ENCODE measurements at places on chromosomes 7 and 10.

DNA sequence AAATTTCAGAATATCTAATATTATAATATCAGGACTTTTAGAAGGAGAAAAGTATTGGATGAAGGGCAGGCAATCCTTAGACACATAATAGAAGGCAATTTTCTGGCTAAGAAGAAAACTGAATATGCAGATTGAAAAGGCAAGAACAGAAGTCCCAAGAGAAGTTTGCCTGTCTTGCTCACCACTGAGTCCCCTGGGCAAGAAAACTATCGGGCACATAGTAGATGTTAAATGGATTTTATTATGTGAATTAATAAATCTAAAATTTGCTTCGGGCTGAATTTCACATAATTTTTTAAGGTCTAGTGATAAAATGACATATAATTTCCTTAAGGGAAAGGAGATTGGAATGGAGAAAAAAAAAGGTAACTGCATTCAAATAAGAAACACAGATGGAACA, 380.9 kb upstream of the GRM3 start:
- no peak for DNase-seq

DNA sequence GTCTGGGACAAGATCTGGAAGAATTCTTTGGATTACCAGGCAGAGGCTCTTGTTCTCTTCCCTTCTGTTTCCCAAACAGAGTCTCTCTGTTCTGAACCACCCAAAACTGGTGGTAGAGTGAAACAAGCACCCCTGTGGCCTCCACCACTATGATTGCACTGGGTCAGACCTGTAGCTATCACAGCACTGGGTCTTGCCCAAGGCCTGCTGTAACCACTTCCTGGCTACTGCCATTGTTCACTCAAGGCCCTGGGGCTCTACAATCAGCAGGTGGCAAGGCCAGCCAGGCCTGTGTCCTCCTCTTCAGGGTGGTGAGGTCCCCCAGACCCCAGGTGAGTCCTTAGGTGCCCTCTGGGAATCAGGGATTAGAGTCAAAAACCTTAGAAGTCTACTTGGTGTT, 4.1 kb upstream of the LRRC17 start:
- DNase-seq: no peak

GRCh38 chr7:108109221-108109908, 20.8 kb downstream of the LAMB4 start:
- peak; percentile 5 for DNase-seq

GRCh38 chr7:148711191-148712102, 12.7 kb downstream of the CUL1 start:
- no peak for DNase-seq

GRCh38 chr7:133310232-133310862, 57.5 kb downstream of the EXOC4 start:
- no peak for DNase-seq

DNA sequence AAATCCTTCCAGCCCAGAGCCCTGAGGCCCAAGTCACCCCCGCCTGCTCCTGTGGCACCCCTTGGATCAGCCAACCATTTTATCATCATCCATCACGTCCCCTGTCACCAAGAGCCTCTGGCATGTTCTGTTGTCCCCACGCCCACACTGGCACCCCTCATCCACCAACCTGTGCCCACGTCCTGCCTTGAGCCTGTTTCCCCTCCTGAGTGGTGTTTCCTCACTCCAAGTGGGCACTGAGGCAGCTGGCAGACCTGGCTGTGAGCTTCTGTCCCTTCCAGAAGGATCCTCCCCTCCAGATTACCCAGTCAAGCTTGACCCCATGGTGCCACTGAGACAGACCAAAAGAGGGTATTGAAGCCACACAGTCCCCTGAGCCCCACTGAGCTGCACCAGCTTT, 71.4 kb upstream of the ANTXRL start:
- no peak for DNase-seq

DNA sequence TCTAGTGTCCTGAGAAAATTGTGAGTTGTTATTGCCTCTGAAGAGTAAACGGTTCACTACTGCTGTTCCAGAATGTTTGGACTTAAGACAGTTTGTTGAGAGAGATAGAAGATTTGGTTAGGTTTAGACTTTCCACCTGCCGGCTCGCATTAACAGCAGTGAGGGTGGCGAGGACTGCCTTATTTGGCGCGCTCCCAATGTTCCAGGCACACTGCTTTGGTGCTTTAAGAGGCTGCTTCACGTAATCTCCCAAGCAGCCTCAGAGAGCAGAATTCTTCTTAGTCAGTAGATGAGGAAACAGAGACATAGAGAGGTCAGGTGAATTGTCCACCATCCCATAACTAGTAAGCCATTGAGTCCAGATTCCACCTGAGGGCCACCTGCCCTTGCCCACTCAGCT, 41.1 kb downstream of the GLRX3 start:
- DNase-seq: no peak

- no peak for DNase-seq
Measured at GRCh38 chr10:4194231-4194630, 409.2 kb upstream of the KLF6 start.

- no peak for DNase-seq
Measured at GRCh38 chr10:5557799-5558771, 33.3 kb downstream of the CALML3 start.

GRCh38 chr7:66403564-66403963, 198.4 kb downstream of the TPST1 start:
- DNase-seq: no peak

- DNase-seq: no peak
Measured at GRCh38 chr7:86980223-86980622, 79.2 kb downstream of the ELAPOR2 start.

DNA sequence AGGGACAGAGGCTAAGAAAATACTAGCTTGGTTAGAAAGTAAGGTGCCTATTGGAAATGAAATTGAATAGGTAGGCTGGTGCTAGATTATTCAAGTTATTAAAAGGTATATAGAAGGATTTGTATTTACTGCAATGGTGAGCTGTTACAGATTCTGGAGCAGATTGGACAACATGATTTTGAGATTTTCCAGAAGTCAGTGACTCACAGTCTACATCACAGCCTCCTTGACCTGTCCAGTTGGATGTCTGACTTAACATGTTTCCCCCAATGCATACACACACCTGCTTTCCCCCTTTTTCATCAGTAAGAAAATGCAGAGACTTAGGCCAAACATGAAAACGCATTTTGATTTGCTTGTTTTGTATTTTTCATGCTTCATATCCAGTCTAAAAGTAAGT, 33.4 kb downstream of the STARD3NL start:
- no peak for DNase-seq

- DNase-seq: no peak
Measured at GRCh38 chr7:155435110-155435509, 22.8 kb upstream of the EN2 start.

DNA sequence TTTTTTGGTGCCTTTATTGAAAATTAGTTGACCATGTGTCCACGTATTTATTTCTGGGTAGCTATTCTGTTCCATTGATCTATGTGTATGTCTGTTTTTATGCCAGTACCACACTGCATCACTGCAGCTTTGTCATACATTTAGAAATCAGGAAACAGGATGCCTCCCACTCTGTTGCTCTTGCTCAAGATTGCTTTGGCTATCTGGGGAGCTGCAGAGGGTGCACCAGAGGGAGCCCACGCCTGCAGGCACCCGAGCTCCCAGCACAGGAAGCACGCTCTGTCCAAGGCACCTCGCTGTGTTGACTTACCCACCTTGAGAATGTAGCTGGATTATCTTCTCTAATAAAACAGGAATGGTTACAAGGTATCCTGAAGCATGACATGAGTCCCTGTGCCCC, 301.7 kb downstream of the TCERG1L start:
- no peak for DNase-seq

DNA sequence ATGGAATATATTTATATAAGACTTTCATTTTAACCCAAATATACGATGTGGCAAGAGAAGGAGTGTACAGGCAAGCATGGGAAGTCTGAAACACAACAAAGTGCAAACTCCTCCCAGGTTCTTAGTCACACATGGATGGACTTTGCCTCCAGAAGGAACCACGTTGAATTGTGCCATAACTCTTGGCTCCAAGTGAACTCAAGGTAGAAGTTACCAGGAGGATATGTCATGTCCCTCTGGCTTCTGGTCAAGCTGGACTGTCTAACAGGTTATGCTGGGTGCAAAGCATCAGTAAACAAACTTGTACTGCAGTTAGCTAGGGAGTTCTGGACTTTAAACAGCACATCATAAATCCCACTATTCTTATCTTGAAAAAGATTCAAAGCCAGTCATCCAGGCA, 328.3 kb upstream of the TEX47 start:
- no peak for DNase-seq

DNA sequence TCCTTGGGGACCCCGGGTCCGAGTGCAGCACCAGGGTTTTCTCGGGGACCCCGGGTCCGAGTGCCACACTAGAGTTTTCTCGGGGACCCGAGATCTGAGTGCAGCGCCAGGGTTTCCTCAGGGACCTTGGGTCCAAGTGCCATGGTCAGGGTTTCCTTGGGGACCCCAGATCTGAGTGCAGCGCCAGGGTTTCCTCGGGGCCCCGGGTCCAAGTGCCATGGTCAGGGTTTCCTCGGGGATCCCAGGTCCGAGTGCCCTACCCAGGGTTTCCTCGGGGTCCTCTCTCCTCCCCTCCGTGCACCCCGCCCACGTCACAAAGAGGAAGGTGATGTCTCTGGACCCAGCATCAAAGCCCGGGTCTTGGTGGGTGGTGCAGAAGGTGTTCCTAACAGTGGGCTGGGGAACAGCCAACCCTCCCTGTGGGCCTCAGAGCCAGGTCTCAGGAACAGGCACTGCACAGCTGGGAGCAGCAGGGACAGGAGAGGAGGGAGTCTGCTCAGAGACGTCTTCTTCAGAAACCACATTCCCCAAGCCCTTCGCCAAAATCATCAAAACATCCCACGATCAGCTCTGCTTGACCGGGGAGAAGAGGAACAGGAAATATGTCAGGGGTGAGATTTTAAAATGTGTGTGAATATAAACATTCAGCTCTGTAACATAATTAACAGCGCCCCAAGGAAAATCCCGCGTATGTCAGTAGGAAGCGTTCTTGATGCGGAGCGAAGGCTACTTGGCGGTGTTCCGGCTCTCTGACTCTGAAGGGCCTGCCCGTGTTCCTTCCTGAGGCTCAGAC, 540.7 kb downstream of the DNAJB6 start:
- DNase-seq: no peak

DNA sequence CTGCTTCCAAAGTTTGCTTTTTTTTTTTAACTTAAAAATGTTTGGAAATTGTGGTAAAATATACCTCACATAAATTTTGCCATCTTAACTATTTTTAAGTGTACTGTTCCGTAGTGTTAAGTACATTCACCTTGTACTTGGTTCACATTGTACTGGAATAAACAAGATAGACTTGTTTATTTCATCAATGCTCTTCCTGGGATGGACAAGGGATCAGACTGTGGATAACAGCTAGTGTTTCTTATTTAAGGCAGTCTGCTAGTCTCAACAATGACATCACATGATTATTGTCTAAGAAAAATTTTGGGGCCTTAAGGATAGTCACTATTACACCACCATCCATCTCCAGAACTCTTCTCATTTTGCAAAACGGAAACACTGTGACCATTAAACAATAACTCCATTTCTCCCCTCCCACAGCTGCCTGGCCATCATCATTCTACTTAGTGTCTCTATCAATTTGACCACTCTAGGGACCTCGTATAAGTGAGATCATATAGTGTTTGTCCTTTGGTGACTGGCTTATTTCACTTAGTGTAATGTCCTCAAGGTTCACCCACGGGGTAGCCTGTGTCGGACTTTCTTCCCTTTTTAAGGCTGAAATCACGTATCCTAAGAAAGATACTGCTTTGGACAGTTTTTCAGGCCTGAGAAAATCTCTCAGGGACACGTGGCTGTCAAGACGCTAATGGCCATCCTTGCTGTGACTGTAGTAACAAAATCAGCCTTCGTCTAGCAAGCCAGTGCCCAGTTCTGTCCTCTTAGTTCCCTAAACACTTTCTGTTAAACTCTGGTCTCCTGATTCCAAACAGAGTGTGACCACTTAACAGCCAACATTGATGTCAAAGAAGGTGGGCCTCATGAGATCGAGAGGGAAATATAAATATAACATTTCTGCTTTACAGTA, 305.2 kb downstream of the FRMD4A start:
- no peak for DNase-seq

- DNase-seq: no peak
Measured at GRCh38 chr10:71191551-71192076, 20.8 kb upstream of the UNC5B start.

- DNase-seq: peak; percentile 74
Measured at GRCh38 chr7:140672382-140673062, at the start of gene ADCK2. Gene ADCK2 (plus strand): TSS chr7:140672945. CDS start chr7:140673331, 386 bp downstream.

DNA sequence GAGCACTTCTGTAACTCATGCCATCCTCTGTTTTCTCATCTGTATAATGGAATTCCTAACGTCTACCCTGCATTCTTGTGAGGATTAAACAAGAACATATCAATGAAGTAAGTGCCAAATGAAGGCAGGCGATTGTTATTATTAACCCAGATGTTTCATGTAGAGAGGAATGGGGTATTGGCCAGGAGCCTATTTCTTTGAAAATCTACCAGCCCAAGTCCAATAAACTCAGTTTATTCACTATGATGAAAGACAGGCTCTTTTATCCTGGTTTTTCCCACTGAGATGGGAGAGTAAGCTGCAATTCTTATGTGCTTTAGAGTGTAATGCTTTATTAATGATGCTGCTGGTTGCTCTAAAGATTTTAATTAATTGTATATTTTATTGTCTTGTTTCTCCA, 9.6 kb downstream of the CTTNBP2 start:
- DNase-seq: no peak

- no peak for DNase-seq
Measured at GRCh38 chr7:158445421-158446175, 142.0 kb downstream of the PTPRN2 start.

- no peak for DNase-seq
Measured at GRCh38 chr10:114647545-114648138, 10.4 kb downstream of the ABLIM1 start.

DNA sequence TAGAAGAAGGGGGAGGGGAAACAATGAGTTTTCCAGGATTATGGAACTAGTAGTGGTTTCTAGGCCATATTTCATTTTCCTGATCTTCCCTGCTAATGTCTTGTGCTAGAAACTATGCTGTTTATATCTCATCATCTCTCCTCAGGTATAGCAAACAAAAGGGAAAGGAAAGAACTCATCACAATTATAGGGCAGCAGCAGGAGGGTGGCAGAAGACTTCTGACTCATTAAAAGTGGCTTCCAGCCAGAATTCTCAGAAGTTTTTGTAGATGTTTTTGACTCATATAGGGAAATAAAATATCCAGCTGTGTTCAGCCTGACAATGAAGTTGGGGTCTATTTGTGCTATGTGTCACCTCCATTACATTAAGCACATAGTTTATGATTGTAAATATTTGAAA, 6.5 kb downstream of the AHR start:
- DNase-seq: peak; percentile 78

GRCh38 chr7:68682910-68683309, 915.4 kb upstream of the AUTS2 start:
- no peak for DNase-seq

All from activated CD4-positive, alpha-beta T cell treated with anti-CD3 and anti-CD28 coated beads, Interleukin-2, Interleukin-6, amounts not matched to agents 100 ng/mL and 50 ng/mL, durations not matched to agents 16 hours and 8 hours (primary cell).